ENCODE measurements at places on chromosomes 5 and 9.

DNA sequence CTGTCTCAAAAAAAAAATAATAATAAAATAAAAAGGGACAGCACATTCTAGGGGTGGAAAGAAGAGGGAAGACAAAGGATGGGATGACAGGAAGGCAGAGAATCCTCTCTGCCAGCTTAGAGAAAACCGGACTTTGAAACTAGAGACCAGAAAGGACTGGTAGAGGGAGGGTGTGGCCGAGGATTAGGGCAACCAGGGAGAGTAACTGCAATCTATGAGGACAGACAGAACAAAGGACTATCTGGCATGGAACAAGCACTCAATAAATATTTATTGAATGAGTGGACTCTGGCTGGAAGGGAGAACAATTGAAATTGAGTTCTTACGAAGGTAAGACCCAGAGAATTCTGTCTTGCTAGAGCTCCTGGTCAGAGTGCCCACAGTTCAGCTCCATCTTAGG is 2.4 kb downstream of the GBA2 start:
- DNase-seq, result no peak

- no peak for DNase-seq
Observed at GRCh38 chr5:117713585-117714198, 1139.1 kb upstream of the SEMA6A start.

DNA sequence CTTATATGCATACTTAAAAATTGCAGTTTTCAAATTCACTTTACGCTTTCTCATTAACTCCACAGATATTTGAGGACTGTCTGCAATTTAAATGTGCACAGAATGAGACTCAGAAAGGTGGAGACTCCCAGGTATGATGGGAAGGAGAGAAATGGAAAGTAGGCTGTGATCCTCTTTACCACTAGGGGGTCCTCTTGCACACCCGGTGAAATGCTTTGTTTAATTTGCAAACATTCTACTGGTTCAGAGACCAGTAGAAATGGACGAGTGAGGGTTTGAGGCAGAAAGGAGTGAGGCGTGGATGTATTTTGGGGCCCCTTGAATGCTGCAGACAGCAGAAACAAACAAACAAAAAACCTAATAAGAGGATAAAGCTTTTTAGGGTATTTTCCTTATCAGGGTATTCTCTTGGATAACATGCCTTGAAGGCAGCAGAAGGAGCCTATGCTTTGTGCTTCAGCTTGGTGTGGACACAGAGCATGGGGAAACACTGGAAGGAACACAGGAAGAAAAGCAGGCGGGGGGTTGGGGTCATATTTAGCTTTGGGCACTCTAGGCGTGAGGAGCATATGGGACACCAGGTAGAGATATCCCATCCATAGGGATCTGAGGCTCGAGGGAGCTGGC is 410.1 kb downstream of the DMRT2 start:
- no peak for DNase-seq

GRCh38 chr5:95973793-95974325 is 12.2 kb upstream of the ELL2 start:
- DNase-seq, result no peak

DNA sequence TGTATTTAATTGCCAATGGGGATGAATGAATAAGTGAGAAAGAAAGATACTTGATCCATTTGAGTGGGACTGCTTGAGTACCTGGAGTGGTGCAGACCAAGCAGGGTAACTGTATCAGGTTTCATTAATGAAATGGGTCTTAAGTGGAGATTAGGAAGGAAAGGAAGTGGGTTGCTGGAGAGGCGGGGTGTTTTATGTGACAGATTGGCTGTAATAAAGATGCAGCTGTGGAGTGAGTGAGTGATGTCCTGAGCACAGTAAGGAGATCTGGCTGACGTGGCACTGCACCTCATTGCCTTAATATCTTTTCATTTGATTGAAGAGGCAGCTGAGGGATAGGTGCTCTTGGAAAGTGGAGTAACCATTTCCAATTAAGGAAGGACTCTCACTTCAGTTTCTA is 161.0 kb upstream of the CCDC152 start:
- DNase-seq, result no peak

GRCh38 chr9:106918825-106919509 is 56.0 kb downstream of the ZNF462 start:
- no peak for DNase-seq

GRCh38 chr5:58545912-58546311 is 37.0 kb upstream of the RAB3C start:
- no peak for DNase-seq

GRCh38 chr9:97689401-97690180 is 7.5 kb downstream of the XPA start:
- no peak for DNase-seq

- DNase-seq, result no peak
Observed at GRCh38 chr5:2511126-2511525, 240.4 kb downstream of the IRX2 start.

DNA sequence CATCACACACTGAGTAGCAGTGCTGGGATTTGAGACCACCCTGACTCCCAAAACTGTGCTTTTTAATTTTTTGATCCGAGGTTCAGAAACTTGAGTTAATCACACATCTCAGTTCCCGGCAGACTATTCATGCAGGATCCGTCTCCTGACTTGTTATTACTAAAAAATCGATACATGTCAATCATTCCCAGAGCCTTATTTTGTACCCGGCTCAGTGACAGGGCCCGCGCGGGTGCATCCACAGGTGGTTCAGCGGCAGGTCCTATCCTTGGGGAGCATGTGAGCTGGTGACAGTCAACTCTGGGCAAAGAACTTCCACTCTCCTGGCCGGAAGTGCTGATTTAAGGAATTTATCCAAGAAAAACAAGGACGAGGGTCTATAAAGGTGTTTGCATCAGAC is 95.9 kb upstream of the MVB12B start:
- DNase-seq, result no peak

DNA sequence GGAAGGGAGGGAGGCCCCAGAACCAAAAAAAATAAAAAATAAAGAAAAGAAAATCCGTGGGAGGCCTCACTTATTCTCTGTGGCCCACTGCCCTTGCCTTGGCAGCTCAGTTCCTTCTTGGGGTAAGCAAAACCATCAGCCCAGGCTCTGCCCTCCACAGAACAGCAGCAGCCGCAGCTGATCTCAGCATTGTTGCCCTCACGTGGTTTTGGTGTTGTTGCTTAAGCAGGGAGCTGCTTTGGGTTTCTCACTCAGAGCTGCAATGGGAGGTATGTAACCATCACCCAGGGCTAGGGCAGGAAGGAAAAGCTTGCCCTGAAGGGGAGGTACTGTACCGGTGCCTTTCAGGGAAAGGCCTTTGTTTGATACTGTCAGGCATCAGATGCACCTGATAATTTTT is 374.7 kb upstream of the WWC1 start:
- no peak for DNase-seq

- DNase-seq, result no peak
Observed at GRCh38 chr9:71910650-71911060, 338 bp downstream of the ABHD17B start.
